Fibroblast of lung (primary cell): ENCODE measurements at places on chromosomes 12 and 14.

DNA sequence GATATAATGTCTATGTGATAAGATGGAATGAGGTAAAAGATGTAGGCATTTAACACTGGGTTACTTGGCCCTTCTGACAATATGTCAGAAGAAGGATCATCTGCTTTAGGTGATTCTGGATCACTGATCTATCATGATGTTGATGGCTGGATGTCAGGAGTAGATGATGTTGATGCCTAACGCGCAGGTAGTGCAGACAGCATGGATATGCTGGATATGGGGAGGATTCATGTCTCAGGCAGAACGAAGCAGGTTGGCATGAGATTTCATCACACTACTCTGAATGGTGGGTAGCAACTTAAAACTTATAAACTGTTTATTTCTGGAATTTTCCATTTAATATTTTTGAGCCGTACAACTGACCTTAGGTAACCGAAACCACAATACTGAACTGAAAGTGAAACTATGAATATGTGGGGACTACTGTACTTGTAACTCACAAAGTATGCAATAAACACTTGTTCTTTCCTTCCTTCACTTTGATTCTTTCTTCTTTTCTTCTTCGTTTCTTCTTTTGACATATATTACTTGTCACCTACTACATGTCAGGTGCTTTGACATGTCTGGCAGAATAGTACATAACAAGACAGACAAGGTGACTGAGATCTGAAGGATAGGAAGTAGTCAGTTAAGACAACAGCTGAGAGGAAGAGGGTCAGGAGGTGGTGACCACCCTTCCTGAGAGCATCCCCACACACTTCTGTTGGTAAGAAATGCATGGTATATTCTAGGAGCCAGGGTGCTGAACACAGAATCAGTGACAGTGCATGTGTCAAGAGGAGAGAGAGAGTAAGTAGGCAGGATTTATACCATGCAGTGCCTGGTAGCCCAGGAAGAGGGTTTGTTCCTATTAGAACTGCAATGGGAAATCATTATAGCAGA lies 238.8 kb downstream of the PPFIA2 start:
- DNase-seq: peak; percentile 27

- no peak for DNase-seq
Measured at GRCh38 chr14:91653451-91653850, 78.4 kb downstream of the CATSPERB start.

GRCh38 chr12:48183876-48184548 lies 568 bp downstream of the CCDC184 start:
- DNase-seq: no peak

- DNase-seq: no peak
Measured at GRCh38 chr12:91103624-91104023, 7.7 kb downstream of the LUM start.

- DNase-seq: no peak
Measured at GRCh38 chr14:47302121-47302520, 373.3 kb downstream of the MDGA2 start.

DNA sequence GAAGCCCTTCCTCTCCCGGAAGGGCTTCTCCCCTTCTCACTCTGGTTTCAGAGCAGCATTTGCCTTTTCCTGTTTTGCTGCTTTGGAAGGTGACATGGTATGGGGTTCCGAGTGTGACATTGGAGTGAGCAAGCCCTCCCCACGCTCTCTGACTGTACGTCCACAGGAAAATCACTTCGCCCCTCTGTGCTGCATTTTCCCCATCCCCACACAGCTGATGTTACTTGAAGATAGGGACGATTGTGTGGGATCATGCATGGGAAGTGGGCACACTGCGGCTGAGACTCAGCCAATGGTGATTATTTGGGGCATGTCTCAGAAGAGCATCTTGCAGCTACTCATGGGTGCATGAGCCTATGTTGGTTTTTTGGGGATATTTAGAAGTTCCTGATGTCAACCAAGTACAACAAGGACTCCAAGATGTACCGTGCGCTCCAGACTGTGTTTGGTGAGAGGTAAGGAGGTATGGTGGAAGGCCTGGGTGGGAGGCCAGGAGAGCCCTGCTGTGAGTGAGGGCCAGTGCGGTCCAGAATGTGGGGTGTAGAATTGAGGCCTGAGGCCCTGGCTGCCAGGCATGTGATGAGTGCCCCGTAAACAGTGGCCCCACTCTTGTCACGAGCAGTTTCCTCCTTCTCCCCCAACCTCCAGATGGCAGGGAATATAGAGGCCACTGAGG lies 15.1 kb downstream of the CYP46A1 start:
- no peak for DNase-seq
